Activated T-cell treated with anti-CD3 and anti-CD28 coated beads, Interleukin-2, amount 50 U/mL, for 72 hours (primary cell): ENCODE measurements at places on chromosomes 2 and 18. TPM values are rescaled to one million over a fixed set of nuclear protein-coding genes. Genes with fewer than 3 reads are reported as not detected.

DNA sequence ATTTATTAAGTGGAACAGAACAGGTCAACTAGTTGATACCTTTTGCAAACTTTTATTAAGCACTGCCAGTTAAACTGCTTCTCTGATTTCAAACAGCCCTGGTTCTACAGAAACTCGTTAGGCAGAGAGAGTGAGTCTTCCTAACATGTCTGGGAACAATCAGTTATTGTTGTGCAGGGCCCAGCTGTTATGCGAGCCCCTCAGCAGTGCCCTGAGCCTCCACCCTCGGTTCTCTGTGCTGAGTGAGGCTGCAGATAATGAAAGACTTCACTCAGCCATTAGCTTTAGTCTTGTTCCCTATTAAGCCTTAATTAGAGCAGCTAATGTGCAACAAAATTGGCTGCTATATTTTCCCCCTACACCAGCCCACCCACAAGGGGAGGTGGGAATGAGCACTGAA, 39.6 kb downstream of the KCTD18 start:
- no peak for DNase-seq

- no peak for DNase-seq
Measured at GRCh38 chr18:40210696-40211095, 1744.3 kb upstream of the PIK3C3 start.

GRCh38 chr2:68774569-68775271, 40.1 kb downstream of the ARHGAP25 start:
- peak; percentile 83 for DNase-seq

DNA sequence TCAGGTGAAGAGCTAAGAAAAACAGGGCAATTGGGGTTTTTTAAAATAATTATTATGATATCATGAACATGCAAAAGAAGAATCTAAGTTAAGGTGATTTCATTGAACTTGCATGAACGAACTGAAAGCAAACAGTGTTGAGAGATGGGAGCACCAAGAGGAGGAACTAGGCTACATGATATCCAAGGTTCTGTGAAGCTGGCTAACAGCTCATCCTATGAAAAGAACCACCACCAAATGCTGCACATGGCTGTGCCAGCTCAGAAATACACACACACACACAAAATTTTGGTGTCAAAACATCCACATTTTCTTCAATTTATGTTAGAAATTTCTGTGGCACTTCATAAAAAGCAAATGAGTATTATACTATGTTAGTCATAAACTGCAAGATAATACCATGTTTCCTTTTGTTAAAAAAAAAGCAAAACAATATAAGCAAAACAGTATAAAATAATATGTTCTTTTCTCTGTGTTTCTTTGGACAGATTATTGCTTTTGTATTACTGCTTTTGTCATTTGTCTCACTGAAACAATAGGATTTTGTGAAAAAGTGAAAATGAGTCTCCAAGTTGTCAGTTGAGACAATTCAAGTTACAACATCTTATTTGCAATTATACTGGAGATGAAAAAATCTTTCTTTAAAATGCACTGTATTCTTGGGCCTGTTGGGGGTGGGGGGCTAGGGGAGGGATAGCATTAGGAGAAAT, 12.6 kb upstream of the TTC32 start:
- DNase-seq = no peak

DNA sequence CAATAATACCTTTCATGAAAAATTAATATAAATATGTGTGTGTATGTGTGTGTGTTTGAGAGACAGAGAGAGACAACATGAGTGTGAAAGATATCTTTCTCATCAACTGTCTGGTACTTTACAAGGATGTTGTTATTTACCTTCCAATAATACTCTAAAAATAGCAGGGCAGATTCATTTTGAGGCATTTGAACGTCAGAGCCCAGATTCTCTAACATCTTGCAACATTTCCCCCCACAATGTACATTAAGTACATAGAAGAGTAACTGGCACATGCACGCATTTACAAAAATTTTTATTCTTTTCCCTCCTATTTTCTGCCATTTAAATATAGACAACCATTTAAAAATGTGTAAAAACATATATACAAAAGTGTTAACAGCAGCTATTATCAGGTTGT, 100.9 kb downstream of the PID1 start:
- DNase-seq = no peak

GRCh38 chr2:183967756-183968155, 630.6 kb upstream of the ZNF804A start:
- DNase-seq = no peak

- no peak for DNase-seq
Measured at GRCh38 chr2:65706411-65706810, 274.0 kb upstream of the SPRED2 start.

DNA sequence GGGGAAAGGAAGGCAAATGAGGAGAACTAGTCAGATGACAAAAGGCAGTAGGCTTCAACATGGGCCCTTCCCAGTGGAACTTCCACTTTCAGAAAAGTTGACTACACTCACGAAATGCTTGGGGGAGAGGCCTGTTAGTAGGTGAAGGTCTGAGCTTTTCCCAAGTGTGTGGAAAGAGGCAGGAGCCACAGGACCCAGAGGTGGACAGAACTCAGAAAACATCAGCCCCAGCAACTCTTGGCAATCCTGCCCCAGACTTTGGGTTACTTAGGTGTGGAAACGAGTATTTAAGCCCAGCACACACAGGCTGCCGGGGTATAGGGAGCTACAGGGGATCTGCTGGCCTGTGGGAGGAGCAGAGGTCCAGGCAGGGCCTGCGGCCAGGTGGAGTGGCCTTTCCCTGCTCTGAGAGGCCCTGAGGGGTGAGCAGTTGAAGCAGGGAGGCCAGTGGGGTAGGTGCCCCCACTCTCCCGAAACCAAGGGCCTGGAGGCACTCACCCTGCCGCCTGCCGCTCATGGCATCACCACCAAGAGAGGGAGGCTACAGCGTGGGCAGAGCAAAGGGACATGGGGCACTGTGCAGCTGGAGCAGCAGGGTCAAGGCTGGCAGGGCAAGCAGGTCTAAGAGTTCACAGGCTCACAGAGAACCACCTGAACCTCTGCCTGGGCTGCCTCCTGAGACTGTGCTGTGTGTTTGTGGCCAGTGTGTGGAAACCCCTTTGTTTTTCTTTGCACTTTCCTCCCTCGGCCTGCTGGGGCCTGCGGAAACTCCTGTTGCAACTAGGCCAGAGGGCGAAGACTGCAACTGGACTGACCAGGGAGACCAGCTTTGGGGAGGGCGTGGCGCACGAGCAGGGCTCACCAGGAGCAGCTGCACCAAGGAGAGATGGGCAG, 130.7 kb upstream of the SERTAD2 start:
- no peak for DNase-seq

- no peak for DNase-seq
Measured at GRCh38 chr2:2848198-2848597, 517.1 kb upstream of the MYT1L start.

- DNase-seq = no peak
Measured at GRCh38 chr2:56537756-56538155, 354.0 kb downstream of the CCDC85A start.

DNA sequence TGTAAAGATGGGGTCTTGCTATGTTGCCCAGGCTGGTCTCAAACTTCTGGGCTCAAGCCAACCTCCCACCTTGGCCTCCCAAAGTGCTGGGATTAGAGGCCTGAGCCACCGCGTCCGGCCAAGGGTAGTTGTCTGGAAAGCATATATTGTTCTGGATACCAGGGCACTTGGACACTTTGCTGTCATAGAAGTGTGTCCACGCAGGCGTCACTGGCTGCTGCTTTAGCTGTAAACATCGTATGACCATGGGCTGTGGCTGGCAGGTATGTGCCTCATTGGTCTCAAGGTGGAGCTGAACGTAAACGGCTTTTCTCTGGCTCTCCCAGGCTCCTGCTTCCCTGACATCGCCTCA, 3.2 kb upstream of the GPR35 start:
- DNase-seq = no peak

DNA sequence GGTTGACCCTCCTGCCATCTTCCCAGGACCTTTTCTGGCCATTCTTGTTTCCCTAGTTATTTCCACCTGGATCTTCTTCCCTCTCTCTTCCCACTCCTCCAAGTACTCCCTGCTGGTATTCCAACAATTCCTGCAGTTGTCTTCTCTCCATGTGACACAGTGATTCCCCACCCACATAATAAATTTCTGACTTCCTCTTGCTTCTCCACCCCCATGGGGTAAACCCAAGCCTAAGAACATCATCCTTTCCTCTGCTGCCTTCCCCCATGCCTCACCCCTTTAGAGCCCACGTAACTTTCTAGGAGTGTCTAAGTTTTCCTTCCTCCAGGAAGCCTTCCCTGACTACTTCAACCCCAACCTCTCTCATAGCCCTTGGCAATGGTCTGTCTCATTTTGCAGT, 72.6 kb downstream of the CELF4 start:
- DNase-seq = no peak

- DNase-seq = no peak
Measured at GRCh38 chr18:58668897-58669296, 2.4 kb upstream of the MALT1 start.

SOX11 gene
- not detected for total RNA-seq

TMEM185B gene
- total RNA-seq = 20.9 TPM
